Stimulated activated CD4-positive, alpha-beta T cell treated with anti-CD3 and anti-CD28 coated beads, Interleukin-2, amount 100 ng/mL, for 48 hours (primary cell): ENCODE measurements at places on chromosomes 2 and 18.
A peak's percentile ranks its signal among the peaks of the same experiment; 100 is the strongest.

DNA sequence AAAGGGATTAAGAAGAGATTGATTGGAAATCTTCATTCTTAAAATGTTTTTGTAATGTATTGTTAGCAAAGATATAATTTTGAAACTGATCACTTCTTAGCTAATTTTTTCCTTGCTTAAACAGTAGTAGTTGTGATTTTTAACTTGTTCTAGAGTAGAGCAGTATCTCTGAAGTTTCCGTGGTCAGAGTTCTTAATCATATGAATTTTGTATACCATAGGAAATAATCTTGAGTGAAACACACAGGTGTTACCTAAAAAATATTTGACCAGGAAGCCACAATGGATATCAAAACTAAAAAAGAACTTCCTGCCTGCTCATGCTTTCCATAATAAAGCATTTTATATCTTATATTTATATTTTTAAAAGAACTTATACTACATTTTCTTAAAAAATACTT lies 907.1 kb downstream of the ERBB4 start:
- no peak for DNase-seq

- DNase-seq: peak; percentile 49
These were observed 14.1 kb upstream of the CNNM3 start for GRCh38 chr2:96801786-96802595.

DNA sequence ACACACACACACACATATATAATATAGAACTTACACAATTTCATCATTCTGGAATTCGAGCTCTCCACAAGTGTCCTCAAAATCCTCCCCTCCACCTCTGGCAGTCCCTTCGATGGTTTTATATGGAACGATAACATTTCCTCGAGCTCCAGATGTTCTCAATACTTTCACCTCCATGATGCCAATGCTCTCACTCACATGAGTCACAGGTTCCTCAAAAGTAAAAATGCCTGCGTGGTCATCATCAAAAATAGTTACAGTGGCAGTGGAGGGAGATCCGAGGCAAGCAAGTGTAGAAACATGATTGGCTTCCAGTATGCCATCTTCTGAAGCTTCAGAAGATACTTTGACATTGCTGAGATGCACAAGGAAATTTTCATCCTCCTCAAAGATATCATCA lies 23.5 kb downstream of the SLC8A1 start:
- no peak for DNase-seq

GRCh38 chr2:22930781-22931180 lies 454.2 kb upstream of the KLHL29 start:
- DNase-seq: no peak

DNA sequence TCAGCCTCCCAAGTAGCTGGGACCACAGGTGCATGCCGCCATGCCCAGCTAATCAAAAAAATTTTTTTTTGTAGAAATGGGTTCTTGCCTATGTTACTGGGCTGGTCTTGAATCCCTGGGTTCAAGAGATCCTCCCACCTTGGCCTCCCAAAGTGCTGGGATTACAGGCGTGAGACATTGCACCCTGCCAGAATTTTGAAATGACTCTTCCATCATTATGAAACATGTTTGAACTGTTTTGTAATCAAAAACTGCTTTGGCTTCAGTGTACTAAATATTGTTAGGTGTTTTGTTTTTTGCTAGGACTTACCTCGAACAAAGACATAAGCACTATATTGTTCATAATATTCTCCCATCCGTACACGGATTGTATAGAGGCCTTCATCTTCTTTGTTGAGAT lies 55.8 kb downstream of the MYOM1 start:
- no peak for DNase-seq

- no peak for DNase-seq
These were observed 27.7 kb upstream of the PTPN4 start for GRCh38 chr2:119731983-119732382.

DNA sequence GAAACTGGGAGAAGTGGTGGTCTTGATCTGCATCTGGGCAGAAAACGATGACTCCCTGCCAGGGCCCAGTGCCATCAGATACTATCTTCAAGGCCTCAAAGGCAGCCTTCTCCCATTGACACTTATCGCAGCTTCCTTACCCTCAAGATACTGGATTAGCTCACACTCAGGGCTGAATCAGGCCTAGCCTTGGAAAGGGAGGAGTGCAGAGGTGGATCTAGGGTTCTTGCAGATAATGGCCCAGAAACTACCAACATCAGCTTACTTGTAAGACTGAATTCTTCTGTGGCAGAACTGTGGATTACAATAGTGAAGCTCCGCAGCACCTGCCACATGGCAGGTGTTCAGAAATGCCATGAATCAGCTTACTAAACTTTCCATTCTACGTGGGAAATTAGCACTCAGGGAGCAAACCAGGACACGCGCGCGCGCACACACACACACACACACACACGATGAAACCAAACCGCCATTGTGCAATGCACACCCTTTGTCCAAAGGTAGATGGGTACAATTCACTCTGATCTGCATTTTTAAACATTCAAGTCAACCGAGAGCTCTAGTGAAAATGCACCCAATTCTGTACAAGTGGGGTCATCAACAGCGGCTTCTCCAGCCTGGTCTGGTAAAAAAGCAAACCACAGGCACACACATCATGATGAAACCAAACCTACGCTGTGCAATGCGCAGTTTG lies 26.3 kb upstream of the TMEM182 start:
- no peak for DNase-seq

- DNase-seq: peak; percentile 60
These were observed at the start of gene SP140L for GRCh38 chr2:230326453-230327417. TSS of gene SP140L (plus strand) at chr2:230327193. CDS start at chr2:230327270, 77 bp downstream.

DNA sequence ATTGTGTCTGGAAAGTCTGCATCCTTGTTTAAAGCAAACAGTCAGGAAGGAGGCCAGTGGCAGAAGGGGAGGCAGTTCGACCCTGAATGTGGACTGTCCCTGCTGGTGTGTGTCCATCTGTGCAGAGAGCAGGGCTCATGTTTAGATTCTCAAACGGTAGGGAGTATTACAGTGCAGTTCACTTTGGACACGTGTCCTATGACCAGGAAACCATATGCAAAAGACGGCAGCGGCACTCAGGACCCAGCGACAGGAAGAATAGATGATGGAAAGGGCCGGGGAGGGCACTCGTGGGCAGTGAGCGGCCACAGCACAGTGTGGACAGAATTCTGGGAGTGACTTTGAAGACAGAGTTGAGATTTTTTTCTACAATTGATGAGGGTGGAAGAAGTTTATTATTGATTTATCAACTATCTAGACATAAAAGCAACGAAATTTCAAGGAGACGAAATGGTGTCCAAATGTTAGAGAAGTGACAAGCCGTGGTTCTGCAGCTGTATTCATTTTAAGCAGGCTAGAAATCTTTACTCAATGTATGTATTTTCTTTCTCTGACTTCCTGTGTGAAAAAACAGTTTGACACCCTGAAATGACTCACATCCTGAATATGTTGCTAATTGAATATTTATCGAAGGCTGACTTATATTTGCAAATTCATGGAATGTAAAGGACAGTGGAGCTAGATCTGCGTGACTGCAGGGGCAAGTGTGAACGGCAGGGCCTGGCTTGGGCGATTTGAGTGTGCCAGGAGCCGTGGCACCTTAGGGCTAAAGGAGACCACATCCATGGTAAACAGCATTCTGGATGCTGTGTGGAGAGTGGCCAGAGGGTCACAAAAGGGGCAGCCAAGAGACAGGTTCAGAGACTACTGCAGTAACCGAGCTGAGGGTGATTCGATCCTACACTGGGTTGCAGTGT lies 214.2 kb downstream of the PTGR3 start:
- no peak for DNase-seq

DNA sequence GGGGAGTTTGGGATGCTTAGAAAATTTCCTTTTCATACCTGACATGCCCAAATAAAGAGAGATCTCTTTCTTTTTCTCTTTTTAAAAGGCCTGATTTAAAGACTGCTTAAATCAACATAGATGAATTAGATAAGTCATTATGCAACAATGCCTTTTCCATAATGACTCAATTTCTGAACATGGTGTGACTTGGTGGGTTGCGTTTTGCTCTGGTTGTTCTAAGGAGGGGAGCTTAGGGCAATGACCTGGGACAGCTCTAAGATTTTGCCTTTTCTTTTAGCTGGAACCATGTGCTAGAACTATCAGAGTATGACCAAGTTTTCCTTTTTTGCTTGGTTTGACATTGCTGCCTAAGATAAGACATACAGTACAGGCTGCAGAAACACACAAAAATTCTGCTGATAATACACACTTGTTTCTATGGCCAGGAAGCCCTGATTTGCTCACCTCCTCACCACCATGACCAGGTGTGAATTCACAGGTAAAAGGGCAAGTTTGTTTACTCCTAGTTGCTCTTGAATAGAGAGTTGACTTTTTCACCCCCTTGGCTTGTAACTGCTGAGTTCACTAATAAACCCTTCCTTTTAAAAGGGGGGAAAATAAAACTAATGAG lies 58.1 kb upstream of the IL1RL1 start:
- no peak for DNase-seq

GRCh38 chr2:23541503-23542229 lies 156.7 kb downstream of the KLHL29 start:
- DNase-seq: no peak

DNA sequence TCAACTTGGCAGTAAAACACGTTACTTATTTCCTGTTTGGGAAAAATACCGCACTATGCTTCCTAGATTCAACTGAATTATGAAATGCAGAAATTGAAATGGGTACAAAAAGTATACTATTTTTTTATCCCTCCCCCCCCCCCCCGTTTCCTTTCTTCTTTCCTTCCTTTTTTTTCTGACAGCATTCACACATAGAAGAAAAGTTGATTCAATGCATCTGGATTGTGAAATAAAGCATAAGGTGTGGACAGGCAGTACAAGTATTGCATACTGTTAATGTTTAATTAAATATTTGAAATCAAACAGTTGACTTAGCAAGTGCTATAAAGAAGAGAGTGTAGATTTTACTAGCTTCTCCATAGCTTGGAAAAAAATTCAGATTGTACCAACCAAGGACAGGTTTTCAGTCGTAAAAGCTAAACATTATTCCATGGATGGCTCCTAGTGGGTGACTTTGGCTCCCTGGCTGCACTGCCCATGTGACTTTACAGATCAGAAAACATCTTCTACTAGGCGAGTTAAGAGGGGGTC lies 21.6 kb upstream of the AGFG1 start:
- no peak for DNase-seq

GRCh38 chr2:215906458-215906857 lies 106.9 kb downstream of the MREG start:
- no peak for DNase-seq
